K562 (cell line): ENCODE measurements at places on chromosomes 11 and 22. TPM values are rescaled to one million over a fixed set of nuclear protein-coding genes. Genes with fewer than 3 reads are reported as not detected.

The RRM1 gene
- total RNA-seq: 162 and 163 TPM in 2 replicates

The DBX1 gene
- total RNA-seq: not detected in 2 replicates

The ARHGAP42 gene
- total RNA-seq: 2.2 and 2.9 TPM in 2 replicates

The CASP5 gene
- not detected in 2 replicates for total RNA-seq

The HMOX1 gene
- total RNA-seq: 0.20 TPM in 1 of 2 replicates, not detected in the other

The SPTBN2 gene
- 50.0 and 55.6 TPM in 2 replicates for total RNA-seq

The B4GALNT4 gene
- total RNA-seq: 33.6 and 37.1 TPM in 2 replicates

The PDGFB gene
- total RNA-seq: 1.2 and 1.4 TPM in 2 replicates

The TSPAN32 gene
- total RNA-seq: 4.8 and 5.9 TPM in 2 replicates

The MUC5B gene
- 0.95 and 1.2 TPM in 2 replicates for total RNA-seq

The INS gene
- not detected in 2 replicates for total RNA-seq

The GGTLC2 gene
- total RNA-seq: not detected in 2 replicates

The CASP1 gene
- not detected in 2 replicates for total RNA-seq

The HBD gene
- 26.6 and 28.0 TPM in 2 replicates for total RNA-seq

The C11orf24 gene
- 64.9 and 66.0 TPM in 2 replicates for total RNA-seq

The OR8A1 gene
- total RNA-seq: 1.4 and 1.7 TPM in 2 replicates

The HEPN1 gene
- not detected in 2 replicates for total RNA-seq

The CEP126 gene
- total RNA-seq: 0.07 and 0.11 TPM in 2 replicates

The SEPTIN3 gene
- not detected in 2 replicates for total RNA-seq

The GUCD1 gene
- 67.8 and 69.2 TPM in 2 replicates for total RNA-seq

The OSM gene
- not detected in 2 replicates for total RNA-seq

The CHST1 gene
- 0.18 TPM in 1 of 2 replicates, not detected in the other for total RNA-seq

The IGSF9B gene
- total RNA-seq: 0.04 and 0.09 TPM in 2 replicates

The MS4A3 gene
- 28.7 and 32.8 TPM in 2 replicates for total RNA-seq

The VSIG10L2 gene
- not detected in 2 replicates for total RNA-seq
